ENCODE measurements at places on chromosomes 1 and 21.

DNA sequence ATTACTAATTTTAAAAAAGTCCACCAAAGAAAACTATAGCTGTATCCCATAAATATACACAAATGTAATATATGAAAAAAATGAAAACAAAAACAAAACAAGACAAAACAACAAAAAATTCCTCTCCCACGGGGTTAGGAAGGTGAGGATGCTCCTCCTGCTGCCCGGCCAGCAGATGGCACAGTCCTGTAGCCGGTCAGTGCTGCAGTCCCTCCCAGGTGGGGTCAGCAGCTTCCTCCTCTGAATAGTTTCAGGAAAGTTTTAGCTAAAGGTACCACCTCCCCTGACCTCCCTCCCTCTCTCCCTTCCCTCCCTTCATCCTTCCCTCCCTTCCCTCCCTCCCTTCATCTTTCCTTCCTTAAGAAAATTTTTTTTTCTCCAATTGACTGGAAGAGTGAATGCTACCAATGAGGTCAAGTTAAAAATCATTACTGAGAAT lies 67.8 kb upstream of the BCL10 start:
- no peak for DNase-seq

GRCh38 chr1:232179896-232180778 lies 449.8 kb downstream of the SIPA1L2 start:
- no peak for DNase-seq

- DNase-seq, result no peak
Measured at GRCh38 chr1:27630859-27631491, 4.0 kb downstream of the FGR start.

DNA sequence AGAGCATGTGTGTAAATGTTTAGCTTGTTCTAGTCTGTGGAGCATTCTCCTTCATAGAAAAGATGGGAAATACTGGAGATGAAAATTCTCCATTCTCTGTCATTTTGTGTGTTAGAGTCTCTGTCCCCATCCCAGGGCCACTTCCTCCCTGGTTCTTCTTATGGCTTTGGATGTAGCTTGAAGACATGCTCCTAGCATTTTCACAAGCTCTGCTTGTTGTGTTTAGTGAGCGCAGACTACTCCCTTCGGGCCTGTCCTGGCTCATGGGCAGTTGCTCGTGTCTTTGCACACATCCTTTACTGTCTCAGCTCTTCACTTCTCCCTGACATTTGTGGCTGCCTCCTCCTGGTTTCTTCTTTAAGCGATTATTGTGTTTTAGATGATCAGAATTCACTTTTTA lies 30.4 kb downstream of the MAPKAPK2 start:
- DNase-seq, result no peak

GRCh38 chr1:213858581-213858980 lies 129.2 kb upstream of the PROX1 start:
- no peak for DNase-seq

Measured in T-helper 9 cell (primary cell).